Hypothalamus (tissue), 51 donors: ENCODE measurements at places on chromosomes 16 and 17.

DNA sequence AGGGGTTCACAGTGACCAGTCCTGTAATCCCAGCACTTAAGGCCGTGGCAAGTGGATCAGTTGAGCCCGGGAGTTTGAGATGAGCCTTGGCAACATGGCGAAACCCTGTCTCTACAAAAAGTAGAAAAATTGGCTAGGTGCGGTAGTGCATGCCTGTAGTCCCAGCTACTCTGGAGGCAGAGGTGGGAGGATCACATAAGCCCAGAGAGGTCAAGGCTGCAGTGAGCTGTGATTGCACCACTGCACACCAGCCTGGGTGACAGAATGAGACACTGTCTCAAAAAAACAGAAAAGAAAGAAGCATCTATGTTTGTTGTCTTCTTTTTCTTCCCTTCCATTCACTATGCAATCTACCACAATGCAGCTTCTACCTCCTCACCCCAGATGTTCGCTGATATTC is 151.9 kb upstream of the RBL2 start:
- no peak for DNase-seq

DNA sequence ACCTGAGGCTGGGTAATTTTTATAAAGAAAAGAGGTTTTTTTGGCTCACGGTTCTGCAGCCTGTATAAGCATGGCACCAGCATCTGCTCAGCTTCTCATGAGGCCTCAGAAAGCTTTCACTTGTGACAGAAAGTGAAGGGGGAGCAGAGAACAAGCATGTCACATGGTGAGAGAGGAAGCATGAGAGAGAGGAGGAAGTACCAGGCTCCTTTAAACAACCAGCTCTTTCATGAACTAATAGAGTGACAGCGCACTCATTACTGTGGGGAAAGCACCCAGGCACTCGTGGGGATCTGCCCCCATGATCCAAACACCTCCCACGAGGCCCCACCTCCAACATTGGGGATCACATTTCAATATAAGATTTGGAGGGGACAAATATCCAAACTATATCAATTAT is 86.8 kb downstream of the USP32 start:
- DNase-seq: no peak

DNA sequence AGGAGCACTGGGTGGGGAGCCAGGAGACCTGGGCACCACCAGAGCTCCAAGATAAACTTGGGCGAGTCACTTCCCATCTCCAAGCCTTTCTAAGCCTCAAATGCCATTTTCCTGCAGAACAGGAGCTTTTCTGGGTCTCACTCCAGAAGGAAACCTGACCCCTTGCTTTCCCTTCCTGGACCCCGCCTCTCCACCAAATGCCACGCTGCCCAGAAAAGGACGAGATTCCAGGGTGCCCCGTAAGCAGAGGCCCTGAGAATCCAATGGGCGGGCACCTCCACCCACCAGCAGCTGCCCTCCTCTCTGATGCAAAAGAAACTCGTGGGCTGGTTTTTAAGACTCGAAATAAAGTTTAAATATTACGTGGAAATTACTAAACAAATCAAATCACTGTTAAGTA is 31.3 kb downstream of the ZNF423 start:
- no peak for DNase-seq

- no peak for DNase-seq
These were observed at the start of gene TMEM88 for GRCh38 chr17:7854851-7855659. Gene TMEM88 (plus strand): TSS chr17:7855066. CDS start chr17:7855075, 9 bp downstream.

GRCh38 chr16:14658063-14658462 is 25.3 kb downstream of the BFAR start:
- no peak for DNase-seq

- DNase-seq: no peak
These were observed 57.0 kb downstream of the SHISA9 start for GRCh38 chr16:12958366-12958765.

- DNase-seq: no peak
These were observed 2.1 kb upstream of the MFAP4 start for GRCh38 chr17:19388791-19389785.

DNA sequence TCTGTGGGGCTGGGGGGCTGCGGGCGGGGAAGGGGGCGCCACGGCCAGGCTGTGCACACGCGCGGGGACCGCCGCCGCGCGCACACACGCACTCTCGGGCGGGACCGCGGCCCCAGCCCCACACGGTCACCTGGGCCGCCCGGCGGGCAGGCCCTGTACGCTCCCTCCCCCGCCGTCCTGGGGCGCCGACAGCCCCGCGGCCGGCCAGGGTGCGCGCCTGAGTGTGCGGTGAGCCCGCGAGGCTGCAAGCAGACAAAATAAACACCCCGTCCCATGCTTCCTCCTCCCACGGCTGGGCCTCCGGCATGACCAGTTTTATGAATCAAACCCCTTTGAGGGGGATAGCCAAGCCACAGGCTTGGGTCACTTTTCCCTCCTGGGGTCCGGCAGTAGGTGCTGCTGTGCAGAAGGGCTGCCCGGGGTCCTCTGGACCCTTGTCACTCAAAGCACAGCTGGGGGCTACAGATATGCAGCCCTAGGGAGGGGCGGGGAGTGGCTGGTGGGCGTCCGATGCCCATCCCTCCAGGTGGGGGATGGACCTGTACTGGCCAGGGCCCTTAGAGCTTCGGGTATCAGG is 441 bp downstream of the VASN start:
- DNase-seq: no peak

GRCh38 chr17:73337330-73337710 is 25.5 kb upstream of the CDC42EP4 start:
- DNase-seq: no peak

DNA sequence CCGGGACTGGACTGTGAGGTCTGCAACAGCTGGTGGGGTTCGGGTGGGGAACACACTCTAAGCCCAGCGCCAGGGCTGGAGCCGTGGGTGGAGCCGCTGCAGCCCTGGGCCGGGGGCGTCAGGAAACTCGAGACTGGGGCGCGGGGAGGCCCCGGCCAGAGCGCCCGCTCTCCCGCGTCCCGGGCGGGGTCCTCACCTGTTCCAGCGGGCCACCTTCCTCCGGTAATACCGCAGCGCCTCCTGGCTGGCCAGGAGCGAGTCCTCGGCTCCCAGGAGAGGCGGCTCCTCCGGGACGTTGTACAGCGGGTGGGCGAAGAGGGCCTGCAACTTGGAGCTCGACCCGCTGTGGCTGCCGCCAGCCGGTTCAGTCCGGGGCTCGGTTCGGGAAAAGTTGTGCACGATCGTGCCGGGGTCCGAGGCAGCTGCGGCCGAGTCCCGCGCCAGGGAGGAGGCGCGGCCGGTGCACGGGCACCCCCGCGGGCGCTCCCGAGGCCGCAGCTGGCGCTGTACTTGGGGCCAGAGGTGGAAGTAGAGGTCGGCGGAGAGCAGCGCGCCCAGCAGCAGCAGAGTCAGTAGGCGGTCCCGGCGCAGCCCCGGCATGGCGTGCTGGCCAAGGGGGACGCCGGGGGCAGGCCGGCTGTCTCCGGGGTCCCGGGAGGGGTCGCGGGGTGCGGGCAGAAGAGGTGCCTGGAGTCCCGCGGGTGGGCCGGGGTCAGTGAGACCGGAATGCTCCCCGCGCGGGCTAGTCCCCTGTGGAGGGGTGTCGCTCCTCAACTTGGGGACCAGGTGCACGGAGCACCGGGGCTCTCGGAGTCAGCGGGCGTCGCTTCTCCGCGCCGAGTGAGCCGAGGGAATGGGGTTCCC is 868 bp downstream of the FAM20A start:
- no peak for DNase-seq

DNA sequence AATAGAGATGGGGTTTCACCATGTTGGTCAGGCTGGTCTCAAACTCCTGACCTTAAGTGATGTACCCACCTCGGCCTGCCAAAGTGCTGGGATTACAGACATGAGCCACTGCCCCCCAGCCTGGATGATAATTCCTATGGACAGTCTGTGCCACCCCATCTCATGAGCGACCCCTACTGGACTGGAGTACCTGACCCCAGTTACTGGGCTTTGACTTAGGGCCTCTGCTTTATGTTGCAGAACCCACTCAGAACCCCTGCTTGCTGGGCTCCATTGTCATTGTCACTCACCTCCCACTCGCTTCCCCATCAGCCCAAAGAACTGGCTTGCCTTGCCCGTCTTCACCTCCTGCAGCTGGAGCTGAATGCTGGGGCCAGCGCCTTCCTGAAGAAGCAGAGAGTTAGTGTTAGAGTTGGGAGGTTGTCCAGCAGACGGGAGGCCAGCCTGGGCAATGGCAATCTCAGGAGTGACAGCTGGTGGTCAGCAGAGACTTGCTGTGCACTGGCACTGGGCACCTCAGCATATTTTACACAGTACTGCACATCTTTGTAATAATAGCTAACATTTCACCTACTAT is 4.0 kb downstream of the TAC4 start:
- no peak for DNase-seq

DNA sequence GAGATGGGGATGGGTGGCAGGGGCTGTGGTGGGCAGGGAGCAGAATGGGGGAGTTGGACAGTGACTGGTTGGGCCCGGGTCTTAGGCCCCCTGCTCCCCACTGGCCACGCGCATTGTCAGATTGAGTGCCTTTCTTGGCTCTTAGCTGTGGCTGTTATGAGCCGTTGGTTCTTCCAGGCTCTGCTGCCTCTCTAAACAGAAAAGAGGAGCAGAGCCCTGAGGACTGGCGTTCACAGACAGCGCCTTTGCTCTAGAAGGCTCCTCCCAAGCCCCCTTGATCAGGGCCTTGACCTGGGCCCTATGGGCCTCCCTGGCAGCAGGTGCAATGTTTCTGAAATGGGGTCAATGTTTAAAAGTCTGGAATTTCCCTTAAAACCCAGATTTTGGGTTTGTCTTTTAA is 14.8 kb upstream of the NUDT16L1 start:
- DNase-seq: no peak

GRCh38 chr17:64661976-64662773 is at the start of gene SMURF2:
Gene SMURF2 (minus strand): TSS chr17:64662307. CDS start chr17:64661880, 427 bp downstream.
- peak; percentile 74 for DNase-seq

DNA sequence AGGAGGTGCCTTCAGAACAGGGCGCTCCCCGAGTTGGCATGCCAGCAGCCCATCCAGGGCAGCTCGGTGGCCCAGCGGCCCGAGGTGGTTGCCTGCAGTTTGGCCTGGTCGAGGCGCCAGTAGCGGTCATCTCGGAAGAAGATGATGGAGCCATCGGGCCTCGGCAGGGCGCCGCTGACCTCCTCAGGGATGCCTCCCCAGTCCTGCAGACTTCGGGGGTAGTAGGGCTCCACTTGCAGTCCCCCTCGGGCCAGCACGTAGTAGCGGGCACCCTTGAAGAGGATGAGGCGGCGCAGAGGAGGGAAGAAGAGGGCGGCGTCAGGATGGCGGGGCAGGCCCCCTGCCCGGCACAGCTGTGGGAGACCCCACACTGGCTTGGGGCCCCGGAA is 5.8 kb downstream of the C17orf50 start:
- DNase-seq: no peak

GRCh38 chr16:78483124-78483992 is 383.9 kb downstream of the WWOX start:
- DNase-seq: no peak

DNA sequence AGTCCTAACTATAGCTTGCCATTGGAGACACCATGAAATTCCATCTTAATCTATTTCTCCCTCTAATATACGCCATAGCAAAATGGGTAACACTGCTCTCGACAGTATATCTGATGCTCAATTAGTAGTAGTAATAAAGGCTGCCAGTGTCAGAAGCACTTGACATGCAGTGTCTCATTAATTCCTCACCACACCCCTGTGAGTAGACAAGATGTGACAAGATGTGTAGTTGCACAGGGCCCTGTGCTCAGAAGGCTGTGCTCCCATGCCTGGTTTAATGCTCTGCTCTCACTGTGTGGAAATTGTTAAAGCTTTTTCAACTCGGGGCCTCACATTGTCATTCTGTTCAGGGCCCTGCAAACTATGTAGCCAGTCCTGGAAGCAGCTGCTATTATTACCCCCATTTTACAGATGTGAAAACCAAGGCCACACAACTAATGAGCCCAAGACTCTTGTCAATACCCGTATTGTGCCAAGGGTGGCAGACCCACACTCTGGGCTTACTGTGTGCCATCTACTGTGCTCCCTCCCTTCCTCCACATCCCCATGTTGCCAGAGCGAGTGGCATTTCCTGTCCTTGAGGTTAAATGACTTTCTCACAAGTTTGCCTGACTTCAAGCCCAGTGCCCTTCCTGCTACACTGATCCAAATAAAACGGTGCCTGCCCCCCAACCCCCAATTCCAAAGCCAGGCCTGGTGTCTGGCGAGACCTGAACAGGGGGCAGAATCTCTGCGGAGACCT is 287.3 kb upstream of the CCL2 start:
- no peak for DNase-seq

GRCh38 chr17:18258356-18259038 is at the start of gene FLII:
Gene FLII (minus strand): TSS chr17:18258738. CDS start chr17:18258690, 48 bp downstream.
- DNase-seq: peak; percentile 46

DNA sequence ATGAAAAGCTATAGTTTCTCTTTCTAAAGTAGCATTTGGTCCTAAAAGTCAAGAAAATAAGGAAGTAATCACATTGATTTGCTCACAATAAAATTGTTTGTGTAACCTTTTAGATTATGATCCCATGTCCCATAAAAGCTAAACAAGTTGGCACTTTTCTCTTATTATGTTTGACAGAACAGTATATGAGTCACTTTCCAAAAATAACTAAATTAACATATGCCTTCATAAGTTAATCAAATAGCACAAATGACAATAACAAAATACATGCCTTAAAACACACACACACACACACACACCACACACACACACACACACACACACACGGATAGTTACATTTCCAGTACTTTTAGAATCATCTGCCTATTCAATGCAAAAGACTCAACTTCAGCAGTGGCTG is 2.8 kb downstream of the MED13 start:
- DNase-seq: no peak

GRCh38 chr17:15954222-15954621 is 9.3 kb downstream of the ADORA2B start:
- no peak for DNase-seq

DNA sequence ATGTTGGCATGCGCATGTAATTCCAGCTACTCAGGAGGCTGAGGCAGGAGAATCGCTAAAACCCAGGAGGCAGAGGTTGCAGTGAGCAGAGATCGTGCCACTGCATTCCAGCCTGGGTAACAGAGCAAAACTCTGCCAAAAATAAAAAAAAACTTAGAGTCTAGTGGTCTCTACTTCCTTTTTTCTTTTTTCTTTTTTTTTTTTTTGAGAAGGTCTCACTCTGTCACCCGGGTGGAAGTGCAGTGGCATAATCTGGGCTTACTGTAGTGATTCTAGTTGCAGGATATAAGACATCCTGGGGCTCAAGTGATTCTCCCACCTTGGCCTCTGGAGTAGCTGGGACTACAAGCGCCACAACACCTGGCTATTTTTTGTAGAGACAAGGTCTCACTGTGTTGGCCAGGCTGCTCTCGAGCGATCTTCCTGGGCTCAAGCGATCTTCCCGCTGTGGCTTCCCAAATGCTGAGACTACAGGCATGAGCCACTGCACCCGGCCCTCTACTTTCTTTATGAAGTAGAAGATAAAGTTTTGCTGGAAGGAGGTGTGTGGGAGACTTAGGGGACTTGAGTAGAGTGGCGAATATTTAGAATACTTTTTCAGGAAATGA is 47.9 kb upstream of the TAOK1 start:
- DNase-seq: no peak

GRCh38 chr17:61723914-61724313 is 132.9 kb upstream of the NACA2 start:
- no peak for DNase-seq
